ENCODE measurements at places on chromosomes 13 and 19.

- no peak for DNase-seq
Observed at GRCh38 chr13:114142640-114143490, 10.4 kb upstream of the RASA3 start.

GRCh38 chr19:33133438-33134031 is 1.6 kb downstream of the WDR88 start:
- peak; percentile 40 for DNase-seq

- peak; percentile 34 for DNase-seq
Observed at GRCh38 chr13:27868641-27869435, 51.0 kb upstream of the PDX1 start.

- DNase-seq, result no peak
Observed at GRCh38 chr13:65748227-65748626, 1481.9 kb downstream of the PCDH9 start.

GRCh38 chr19:756236-756635 is 5.3 kb downstream of the MISP start:
- no peak for DNase-seq

DNA sequence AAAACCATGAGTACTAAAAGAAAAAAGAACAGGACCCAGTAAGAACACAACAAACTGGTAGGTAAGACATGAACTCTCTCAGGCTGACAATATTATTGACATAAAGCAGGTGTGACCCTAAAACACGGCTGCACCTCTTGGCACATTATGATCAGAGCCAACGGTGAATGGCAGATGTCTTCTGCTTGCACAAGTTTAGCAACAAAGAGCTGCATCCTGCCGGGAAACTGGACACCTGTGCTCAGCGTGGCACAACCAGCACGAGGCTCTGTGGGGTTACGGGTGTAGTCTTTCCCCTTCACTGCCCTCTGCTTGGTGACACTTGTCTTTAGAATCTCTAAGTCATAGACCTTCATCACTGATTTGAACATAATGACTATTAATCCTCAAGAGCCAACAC is 97.9 kb downstream of the DOCK9 start:
- DNase-seq, result no peak

GRCh38 chr19:2033115-2033824 is 17.8 kb upstream of the BTBD2 start:
- DNase-seq, result no peak

GRCh38 chr19:10245189-10245939 is 6.7 kb upstream of the MRPL4 start:
- no peak for DNase-seq

GRCh38 chr19:13315495-13315894 is 165.3 kb downstream of the IER2 start:
- DNase-seq, result no peak

- DNase-seq, result no peak
Observed at GRCh38 chr13:51818781-51819511, 15.0 kb upstream of the DHRS12 start.

GRCh38 chr13:32150794-32151193 is 119.2 kb downstream of the FRY start:
- DNase-seq, result no peak

DNA sequence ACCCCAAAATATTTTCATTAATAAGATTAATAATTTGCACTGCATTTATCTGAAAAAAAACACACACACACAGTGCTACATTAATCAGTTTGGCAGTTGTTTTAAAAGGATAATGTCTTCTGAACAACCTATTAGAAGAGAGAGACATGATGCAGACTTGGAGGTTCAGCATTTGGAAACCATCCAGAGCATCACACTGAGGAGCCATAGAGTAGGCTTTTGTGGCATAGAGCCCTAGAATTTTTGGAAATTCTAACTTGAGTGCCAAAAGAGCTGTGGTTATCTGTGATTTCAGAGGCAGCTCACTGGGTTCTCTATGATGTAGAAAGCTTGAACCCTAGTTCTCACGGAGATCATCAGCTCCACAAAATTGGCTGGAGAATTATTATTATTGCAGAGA is 90.2 kb downstream of the RFC3 start:
- no peak for DNase-seq

GRCh38 chr13:74571811-74572210 is 437.6 kb upstream of the KLF12 start:
- DNase-seq, result no peak

DNA sequence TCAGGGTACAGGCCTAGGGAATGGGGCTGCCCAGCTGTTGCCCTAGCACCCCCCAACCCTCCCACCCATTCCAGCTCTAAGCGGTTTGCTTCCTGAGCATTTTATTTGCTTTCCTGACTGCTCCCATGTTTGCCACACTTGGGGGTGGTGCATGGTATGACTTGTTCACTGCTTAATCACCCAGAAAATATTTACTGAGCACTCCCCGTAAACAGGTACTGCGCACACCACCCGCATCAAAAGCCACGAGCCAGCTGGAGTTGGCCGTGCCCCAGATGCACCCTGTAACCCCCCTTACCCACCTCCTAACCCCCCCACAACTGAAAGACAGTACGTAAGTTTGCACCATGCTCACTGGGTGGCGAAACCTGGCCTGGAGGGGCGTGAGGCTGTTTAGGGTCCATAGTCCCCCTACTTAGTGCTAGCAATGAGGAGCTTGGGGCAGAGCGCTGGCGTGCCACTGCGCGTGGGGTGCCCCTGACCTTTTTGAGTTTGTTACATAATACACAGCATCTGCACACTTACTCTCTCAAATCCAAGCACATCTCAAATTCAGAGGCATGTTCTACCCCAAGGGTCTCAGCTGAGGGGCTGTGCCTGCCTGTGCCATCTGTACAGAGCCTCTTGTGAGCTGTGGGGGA is 29.8 kb downstream of the DPF1 start:
- DNase-seq, result no peak

DNA sequence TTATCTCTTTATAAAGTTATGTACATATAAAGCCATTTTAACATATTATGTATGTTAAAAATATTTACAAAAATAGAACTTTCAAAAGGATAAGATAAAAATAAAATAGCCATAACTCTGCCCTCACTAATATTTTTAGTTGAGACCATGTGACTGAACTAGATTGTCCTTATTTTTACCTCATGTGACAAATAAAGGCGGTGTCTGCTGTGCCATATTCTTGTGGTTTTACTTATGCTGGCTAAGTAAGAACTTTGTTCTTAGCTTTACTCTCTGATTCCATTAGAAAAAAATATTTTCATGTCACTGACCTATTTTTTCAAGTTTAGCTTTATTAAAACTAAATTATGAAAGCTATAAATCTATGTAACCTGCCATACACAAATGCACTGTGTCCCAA is 135.6 kb upstream of the TSC22D1 start:
- no peak for DNase-seq

- no peak for DNase-seq
Observed at GRCh38 chr13:29532116-29532515, 63.4 kb downstream of the SLC7A1 start.

- no peak for DNase-seq
Observed at GRCh38 chr13:74280795-74281490, 146.7 kb upstream of the KLF12 start.

GRCh38 chr19:39497996-39498797 is 550 bp upstream of the DLL3 start:
- peak; percentile 89 for DNase-seq

DNA sequence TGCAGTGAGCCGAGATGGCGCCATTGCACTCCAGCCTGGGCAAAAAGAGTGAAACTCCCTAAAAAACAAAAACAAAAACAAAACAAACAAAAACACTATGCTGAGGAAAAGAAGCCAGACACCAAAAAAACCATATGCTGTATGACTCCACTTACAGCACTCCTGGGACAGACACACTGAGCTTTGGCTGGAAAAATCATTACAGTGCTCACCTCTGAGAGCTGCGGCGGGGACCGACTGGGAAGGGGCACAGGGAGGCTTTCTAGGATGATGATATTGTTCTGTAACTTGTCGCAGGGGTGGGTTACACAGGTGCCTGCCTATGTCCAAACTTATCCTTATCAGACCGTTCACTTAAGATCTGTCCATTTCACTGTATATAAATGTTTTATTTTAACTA is 7.8 kb downstream of the PNMA8A start:
- no peak for DNase-seq

- DNase-seq, result no peak
Observed at GRCh38 chr19:52227196-52227940, 37.5 kb downstream of the PPP2R1A start.

DNA sequence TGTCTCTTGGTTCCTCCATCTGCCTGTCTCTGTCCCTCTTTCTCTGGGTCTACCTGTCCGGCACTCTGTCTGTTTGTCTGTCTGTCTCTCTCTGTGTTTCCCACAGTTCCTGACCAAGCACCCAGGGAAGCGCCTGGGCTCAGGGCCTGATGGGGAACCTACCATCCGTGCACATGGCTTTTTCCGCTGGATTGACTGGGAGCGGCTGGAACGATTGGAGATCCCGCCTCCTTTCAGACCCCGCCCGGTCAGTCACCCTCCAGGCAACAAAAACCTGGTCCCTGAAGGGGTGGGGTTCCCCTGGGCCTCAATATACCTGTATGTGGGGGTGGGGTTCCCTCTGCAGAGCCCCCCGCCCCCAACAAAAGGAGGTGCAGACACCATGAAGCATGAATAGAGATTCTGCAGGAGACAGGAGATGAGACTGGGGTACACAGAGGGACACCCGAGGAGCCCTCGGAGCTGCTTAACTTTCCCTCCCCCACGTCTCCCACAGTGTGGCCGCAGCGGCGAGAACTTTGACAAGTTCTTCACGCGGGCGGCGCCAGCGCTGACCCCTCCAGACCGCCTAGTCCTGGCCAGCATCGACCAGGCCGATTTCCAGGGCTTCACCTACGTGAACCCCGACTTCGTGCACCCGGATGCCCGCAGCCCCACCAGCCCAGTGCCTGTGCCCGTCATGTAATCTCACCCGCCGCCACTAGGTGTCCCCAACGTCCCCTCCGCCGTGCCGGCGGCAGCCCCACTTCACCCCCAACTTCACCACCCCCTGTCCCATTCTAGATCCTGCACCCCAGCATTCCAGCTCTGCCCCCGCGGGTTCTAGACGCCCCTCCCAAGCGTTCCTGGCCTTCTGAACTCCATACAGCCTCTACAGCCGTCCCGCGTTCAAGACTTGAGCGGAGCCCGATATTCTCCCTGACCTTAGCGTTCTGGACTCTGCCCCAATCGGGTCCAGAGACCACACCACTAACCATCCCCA is 2.6 kb upstream of the CACNG7 start:
- DNase-seq, result peak; percentile 71

DNA sequence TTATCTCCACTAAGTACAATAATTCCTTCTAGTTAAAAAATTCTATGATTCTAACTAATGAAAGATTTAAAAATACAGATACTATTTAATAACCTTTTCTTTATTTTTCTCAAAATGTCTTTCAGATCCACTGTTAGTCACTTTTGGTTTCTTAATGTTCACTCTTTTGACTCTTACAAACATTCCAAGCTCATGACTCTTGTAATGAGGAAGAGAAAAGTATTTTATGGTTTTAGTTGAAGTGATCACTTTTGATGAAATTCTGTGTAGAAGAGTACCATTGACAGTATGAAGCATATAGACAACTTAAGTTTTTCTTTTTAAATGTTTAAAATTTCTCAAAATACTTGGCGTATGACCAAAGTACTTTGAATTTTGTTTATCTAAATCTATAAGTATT is 27.8 kb downstream of the COG3 start:
- DNase-seq, result no peak

DNA sequence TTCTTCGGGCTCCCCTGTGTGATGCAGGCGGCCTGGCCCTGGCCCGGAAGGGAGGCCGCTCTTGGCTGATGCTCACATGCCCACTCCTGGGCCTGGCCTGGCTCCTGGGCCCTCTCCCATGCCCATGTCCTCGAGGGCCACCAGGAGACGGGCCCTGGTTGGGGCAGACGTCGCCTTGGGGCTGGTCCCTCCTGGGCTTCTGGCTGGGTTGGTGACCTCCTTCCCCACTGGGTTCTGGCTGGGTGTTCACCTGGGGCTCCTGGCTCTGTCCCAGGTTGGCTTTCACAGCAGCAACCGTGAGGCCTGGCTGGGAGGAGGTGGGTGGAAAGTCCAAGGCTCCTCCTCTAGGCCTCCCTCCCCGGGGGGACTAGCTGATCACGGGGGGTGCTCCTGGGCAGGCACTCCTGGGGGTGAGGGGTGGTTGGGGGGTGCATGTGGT is 15.5 kb upstream of the SLC7A10 start:
- no peak for DNase-seq

DNA sequence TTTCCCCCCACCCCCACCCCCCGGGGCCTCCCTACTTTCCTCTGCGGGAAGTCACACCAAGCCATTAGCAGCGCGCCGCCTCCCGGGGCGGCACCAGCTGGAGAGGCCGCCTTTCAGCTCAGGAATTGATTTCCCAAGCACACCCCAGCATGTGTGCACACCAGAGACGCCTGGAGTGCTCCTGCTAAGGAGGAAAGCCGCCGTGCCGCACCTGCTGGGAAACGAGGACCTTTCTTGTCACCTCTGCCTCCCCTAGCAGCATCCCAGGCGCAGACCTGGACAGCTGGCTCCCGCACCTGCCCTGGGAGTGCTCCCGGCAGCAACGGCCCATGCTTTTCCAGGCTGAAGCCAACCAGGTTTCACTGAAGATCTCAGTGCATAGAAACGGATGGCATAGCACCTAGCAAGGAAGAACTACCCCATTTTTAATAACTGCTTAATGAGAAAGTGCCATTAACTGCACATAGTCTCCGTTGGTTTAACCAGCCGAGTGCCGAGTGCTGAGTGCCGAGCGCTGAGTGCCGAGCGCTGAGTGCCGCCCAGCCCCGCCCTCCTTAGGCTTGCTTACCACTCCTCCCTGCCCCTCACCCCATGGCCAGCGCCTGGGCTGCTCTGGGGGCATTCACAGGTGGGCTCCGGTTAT is 165.0 kb downstream of the USP12 start:
- DNase-seq, result peak; percentile 43

- no peak for DNase-seq
Observed at GRCh38 chr13:28001049-28001448, 12.6 kb upstream of the URAD start.

DNA sequence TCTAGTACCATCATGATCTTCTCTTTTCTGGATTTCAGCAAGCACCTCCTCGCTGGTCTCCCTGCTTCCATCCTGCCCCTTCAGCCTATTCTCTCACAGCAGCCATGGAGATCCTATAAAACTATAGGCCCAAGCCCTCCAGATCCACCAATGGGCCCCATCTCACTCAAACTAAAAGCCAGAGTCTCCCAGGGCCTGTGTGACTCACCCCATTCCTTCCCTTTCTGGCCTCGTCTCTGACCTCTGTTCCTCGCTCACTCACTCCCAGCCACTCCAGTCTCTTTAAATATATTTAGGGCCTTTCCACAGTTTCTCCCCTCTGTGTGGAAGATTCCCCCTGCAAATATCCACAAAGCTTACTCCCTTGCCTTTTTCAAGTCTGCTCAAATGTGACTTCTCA is 89.7 kb downstream of the HSPH1 start:
- no peak for DNase-seq
